ENCODE measurements at places on chromosomes 16 and 17.

DNA sequence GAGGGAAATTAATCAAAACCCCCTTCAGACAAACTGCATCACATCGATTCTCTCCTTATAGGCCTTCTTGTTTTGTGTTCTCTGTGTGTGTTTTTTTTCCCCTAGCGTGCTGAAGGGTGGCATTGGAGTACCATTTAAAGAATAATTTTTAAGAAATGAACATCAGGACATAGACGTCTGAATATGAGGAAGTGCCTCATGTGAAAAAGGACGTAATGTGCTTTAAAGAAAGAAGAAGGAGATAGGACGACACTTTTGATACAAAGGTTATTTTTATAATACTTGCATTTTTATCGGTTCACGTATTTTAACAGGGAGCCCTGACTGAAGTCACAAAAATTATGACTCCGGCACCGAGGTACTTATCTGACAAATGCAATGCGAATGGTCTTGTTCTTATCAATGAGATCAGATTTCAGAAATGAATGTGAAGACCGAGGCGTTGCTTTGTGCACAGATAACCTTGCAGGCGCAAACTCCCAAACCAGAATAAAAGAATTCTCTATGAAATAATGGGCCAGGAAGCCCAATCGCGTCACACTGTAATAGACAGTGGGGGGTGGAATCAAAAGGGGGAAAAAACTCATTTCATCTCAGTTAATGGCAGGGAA is 606.3 kb downstream of the MAF start:
- no peak for DNase-seq

GRCh38 chr16:397736-398332 is 835 bp downstream of the NME4 start:
- DNase-seq, result no peak

DNA sequence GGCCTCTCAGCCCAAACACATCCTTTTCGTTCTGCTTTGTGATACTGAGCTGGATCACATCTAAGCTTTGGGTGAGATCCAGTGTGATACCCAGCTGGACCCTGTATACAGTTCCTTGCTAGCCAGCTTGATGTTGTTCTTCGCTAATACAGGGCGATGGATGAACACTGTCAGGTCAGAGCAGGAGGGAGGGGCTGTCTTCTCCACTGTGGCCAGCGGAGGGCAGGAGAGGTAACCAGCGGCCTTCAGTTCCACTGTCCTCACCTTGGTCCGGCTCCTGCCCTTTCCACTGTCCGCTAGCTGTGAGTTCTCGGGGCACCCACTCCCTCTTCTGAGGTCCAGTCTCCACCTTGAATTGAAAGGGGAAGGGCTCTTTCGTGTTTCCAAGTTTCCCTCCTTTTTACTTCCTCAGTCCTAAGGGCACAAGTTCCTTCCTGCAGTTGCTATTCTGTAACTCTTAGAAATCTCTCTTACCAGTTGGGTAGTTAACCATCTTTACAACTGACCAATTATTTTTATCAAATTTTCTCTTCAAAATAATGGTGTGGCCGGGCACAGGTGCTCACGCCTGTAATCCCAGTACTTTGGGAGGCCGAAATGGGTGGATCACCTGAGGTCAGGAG is 3.0 kb upstream of the ZNF213 start:
- DNase-seq, result peak; percentile 34

DNA sequence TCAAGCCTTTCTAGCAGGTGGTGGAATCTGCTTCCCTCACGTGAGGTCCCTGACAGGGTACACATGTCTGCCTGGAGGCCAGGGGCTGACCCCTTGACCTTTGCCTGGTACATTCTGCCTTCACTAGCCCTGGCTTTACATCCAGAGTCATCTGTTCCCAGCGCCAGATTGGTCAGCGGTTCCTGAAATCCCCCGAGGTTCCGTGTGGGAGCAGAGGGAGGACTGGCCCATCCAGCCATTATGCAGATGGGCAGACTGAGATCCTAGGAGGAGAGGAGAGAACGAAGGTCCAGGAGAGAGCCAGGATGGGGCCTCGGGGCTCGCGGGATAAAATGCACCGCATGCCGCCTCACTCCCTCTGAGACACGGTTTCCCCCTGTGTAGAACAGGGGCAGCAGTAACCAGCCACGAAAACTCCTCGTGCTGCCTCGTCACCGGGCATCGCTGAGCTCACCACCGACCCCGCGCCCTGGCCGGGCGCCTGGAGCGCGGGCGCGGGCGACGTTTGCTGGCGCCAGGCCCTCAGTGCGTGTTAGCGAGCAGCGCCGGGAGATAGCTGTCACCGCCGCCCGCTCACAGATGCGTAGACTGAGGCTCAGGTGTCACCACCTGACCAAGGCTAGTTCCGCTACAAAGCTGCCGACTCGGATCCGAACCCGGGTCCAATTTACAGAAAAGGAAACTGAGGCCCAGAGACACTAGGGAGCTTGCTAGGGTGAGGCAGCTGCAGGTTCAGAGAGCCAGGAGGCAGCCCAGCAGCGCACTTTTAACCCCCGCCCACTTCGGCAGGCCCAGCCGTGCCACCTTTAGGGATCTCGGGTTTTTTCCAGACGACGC is 811 bp upstream of the MAP2K3 start:
- no peak for DNase-seq

DNA sequence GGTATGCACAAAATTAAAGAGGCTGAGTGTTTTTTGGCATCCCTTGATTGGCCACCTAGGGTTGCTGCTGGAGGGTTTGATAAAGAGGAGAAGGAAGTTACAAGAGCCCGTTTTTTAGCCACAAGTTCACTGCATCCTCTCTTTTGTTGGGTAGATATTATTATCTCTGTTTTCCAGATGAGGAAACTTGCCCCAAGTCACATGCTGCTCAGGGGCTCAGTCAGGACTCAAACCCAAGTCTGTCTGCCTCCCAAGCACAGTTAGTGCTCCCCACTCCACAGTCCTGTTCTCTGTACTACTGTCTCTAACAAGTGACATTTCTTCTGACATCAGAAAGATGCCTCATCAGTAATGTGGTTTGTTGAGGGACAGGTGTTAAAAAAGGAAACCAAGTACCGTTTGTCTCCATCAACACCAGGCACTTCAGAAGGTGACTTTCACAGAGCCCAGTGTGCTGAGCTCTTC is 1.4 kb downstream of the NT5M start:
- DNase-seq, result peak; percentile 31

DNA sequence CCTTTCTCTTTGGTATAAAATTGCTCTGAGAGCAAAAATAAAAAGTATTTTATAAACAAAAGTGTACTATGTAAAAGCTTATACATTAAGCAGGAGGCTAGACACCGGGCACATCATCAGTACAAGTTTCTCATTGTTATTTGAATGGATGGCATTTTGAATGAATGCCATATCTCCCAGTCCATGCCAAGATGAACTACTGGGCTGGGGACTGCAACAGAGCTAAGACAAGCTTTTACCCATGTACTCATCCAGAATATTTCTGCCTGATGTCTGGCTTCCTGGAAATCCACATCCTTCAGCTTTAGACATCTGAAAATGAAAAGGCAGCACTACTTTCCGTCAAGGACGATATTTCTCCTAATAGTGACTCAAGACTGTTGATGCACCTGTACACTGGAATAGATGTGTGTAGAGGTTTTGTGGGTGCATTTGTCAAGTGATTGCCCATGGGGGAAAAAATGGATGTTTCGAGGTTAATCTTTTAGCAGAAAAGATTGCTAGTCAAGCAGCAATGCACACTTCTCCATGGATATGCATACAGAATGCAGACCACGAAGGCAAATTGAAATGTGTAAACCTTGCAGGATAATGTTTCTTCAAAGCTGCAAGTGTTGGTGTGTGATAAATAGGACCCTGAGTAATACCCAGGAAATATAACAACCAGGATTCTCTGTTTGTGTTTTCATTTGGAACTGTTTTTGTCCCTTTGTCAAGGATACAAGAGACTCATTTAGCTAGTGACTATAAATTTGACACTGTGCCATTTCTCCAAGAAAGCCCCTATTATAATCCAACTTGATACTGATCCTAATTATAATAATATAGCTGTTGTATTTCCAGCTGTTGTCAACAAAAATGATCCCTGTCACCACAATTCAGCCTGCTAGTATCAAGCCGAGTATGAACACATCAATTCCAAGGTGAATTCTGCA is 173.8 kb downstream of the CDH8 start:
- no peak for DNase-seq
